ENCODE measurements at places on chromosomes 4 and X.
A peak's percentile ranks its signal among the peaks of the same experiment; 100 is the strongest.

GRCh38 chrX:53281321-53281822, at the start of gene IQSEC2:
TSS of gene IQSEC2 (minus strand) at chrX:53281584.
- DNase-seq: peak; percentile 48

GRCh38 chr4:87079967-87080366, 140.5 kb downstream of the KLHL8 start:
- no peak for DNase-seq

DNA sequence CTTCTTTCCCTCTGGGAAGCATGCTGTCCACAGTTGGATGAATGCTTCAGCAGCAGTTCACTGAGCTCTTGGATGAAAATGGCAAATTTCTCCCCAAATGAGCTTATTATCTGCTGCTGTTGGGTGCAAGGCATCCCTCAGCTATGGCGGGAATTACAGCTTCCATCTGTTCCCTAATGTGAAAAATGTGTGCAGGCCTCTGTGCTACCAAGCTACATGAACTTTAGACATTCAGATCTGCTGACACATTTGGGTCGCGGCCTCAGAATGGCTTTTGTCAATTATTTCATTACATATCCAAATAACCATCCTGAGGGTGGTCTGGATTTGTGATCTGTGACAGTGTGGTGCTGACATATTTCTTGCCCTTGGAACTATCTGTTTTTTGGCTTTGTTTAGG, 119.5 kb upstream of the SCML1 start:
- DNase-seq: no peak

DNA sequence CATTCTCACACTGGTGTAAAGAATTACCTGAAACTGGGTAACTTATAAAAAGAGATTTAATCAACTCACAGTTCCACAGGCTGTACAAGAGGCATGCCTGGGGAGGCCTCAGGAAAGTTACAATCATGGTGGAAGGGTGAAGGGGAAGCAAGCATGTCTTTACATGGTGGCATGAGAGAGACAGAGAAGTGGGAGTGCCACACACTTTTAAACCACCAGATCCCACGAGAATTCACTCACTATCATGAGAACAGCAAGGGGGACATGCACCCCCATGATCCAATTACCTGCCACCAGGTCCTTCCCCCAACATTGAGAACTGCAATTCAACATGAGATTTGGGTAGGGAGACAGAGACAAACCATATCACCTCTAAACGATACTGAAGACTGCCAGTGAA, 23.0 kb downstream of the EPGN start:
- DNase-seq: no peak

- DNase-seq: no peak
Observed at GRCh38 chr4:20412072-20412471, 160.4 kb downstream of the SLIT2 start.

- DNase-seq: no peak
Observed at GRCh38 chrX:16119353-16120220, 3.8 kb upstream of the GRPR start.

- no peak for DNase-seq
Observed at GRCh38 chr4:20193141-20193936, 58.4 kb upstream of the SLIT2 start.
